ENCODE measurements at places on chromosomes 5 and 9.

GRCh38 chr9:113403646-113404045, 2.6 kb upstream of the ALAD start:
- peak; percentile 9 for DNase-seq

- DNase-seq: no peak
Measured at GRCh38 chr5:14115323-14115895, 27.7 kb upstream of the TRIO start.

DNA sequence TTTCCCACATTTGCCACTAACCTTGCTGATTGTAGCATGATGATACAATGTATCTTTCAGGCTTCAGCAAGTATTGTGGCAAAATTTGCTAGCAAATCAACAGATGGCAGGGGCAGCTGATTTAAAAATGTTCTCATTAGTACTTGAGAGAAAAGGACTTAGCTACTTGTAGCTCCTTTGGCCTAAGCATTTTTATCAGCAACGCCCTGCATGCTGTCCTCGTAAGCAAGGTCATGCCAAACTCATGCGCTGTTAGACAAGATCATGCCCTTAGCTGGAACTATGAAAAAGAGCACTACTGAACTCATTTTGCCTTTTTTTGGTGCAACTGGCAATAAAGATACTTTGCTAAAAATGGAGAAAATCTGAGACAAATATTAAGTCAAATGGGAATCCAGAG, 197.1 kb downstream of the ICE1 start:
- DNase-seq: no peak

GRCh38 chr5:45578270-45578669, 117.9 kb downstream of the HCN1 start:
- DNase-seq: no peak

DNA sequence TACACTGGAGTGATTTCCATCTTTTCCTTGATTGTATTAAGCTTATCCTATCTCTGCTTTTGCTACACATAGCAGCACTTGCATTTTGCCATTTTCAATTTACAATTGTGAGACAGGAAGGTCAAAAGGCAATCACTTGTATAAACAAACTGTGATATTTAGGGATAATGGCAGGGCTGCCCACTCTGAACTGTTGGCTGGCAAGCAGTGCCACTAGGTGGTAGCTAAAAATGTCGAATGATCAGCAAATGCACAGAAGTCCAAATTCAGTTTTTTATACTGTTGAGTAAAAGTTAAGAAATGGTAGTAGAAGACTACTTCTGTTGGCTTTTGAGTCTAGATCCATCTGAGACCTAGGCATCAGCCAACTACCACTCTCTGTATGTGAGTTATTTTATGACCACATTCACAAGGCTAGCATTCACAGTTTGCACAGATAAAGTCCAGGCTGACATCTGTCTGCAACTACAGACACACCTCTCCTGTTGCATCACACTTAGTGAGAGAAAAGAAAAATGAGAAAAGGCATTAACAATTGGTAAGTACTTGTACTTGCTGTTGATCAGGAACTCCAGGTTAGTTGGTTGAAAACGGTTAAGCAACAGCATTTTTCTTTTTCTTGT, 108.8 kb upstream of the ASTN2 start:
- DNase-seq: no peak

GRCh38 chr5:141100243-141100805, at the start of gene PCDHB3:
Gene PCDHB3, plus strand, starts transcription at chr5:141100473. Its CDS starts 177 bp downstream, at chr5:141100650.
- peak; percentile 41 for DNase-seq

- DNase-seq: peak; percentile 49
Measured at GRCh38 chr5:140073296-140073695, 30.2 kb upstream of the NRG2 start.

DNA sequence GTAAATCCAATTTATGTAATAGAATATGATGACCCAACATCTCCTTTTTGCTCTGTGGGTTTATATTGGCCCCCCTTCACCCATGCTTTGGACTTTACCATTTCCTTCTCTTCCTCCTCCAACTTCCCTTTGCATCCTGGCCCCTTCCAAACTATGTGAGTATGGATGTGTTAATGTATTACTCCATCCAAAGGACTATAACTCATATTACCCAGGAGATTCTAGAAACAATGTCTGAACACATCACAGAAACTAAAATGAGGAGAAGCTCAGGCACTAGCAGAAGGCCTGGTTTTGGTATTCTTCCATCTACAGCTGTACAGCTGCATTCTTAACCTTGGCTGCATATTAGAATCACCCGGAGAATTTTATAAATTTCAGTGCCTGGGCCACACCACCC, 110.7 kb downstream of the PDE4D start:
- no peak for DNase-seq

DNA sequence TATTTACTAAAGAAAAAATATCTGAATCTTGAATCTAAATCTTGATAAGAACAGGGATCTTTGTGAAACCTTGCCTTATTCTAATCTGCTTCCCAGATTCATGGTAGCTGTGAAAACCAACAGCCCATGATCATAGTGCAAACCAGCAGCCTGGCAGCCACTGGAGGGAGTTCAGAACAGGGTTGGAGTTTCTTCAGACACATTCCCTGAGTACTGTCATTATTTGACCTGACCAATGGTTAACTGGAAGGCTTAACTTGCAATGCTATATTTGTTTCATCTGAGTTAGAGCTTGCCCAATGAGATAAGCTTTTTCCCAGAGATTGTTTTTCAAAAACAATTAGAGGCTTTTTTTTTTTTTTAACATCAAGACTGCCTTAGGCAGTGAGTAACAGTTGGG, 47.8 kb downstream of the LOX start:
- DNase-seq: peak; percentile 31

- DNase-seq: no peak
Measured at GRCh38 chr9:34346873-34347799, 17.8 kb downstream of the NUDT2 start.

- DNase-seq: no peak
Measured at GRCh38 chr9:130008538-130008937, 34.5 kb downstream of the FNBP1 start.

GRCh38 chr5:119070578-119070827, 384 bp upstream of the DMXL1 start:
- DNase-seq: no peak

DNA sequence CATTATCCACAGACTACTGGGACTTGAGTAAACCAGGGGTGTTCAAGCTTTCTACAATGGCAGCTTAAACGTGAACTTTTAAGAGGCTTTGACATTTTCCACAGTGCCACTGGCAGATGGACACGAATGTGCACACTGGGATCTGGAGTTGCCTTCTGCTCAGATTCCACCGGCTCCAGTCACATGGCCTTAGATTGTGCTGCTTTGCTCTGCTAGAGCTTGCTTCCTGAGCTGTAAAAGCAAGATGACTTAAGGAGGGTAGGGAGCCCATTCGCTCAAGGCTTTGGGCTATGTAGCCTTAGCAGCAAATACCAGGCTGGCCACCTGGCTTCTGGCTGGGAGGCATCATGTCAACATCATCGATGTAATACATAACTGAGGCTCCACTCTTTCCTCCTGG, 436.9 kb downstream of the MED10 start:
- no peak for DNase-seq

- DNase-seq: no peak
Measured at GRCh38 chr5:1214936-1215220, 10.3 kb upstream of the SLC6A18 start.

DNA sequence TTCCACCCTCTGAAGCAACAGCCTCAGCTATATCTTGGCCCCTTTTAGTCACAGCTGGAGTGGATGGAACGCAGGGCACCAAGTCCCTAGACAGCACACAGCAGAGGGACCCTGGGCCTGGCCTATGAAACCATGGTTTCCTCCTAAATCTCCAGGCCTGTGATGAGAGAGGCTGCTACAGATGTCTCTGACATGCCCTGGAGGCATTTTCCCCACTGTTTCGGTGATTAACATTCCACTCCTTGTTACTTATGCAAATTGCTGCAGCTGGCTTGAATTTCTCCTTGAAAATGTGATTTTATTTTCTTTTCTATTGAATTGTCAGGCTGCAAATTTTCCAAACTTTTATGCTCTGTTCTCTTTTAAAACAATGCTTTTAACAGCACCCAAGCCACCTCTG, 384.8 kb downstream of the PRR16 start:
- no peak for DNase-seq

- DNase-seq: peak; percentile 89
Measured at GRCh38 chr5:115985802-115986757, 23.8 kb downstream of the LVRN start.

DNA sequence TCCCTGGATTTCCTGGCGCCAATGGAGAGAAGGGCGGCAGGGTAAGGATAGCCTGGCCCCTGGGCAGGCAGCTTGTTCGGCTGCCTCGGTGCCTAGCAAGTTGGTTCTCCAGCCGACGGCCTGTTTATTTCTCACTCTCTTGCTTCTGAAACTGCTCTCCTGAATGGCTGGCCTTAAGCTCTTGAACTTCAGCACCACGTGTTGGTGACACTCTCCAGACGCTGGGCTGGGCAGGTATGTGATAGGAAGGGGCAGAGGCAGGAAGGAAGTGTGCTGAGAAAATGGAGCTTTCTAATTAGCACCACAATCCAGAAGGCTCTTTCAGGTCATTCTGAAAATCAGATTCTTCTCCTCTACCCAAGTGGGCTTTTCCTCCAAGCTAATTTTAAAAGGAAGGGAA, 91.4 kb upstream of the FCN2 start:
- DNase-seq: peak; percentile 35

DNA sequence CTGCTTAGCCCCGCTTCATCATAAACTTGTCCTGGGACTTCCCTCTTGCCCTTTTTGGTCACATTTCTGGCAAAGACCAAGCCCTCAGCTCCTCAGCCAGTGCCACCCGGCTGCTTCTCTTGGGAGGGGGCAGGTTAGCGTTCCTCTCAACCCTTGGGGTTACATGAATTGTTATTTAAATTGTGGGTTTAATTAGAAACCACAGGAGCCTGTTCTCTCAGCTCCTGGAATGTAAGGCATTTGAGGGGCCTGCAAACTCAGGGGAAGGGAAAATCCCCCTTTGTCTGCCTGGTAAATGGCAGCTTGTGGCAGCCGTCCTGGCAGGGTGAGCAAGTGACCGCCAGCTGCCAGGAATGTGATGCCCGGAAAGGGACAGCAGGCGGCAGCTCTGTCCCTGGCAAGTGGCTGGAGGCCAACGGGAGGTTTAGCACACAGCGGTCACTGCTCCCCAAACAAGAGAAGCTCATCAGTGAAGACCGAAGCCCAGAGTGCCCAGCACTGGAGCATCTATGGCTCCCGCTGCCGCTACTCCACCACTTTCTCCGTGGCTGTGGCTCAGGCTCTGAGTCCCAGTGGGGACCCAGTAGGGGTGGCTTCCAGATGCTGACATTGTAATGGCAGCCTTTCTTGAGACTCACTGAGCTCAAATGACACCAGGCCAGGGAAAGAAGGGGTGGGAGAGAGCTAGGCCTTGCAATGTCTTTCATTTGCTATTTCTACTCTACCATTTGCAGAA, 51.7 kb downstream of the SHB start:
- peak; percentile 48 for DNase-seq

DNA sequence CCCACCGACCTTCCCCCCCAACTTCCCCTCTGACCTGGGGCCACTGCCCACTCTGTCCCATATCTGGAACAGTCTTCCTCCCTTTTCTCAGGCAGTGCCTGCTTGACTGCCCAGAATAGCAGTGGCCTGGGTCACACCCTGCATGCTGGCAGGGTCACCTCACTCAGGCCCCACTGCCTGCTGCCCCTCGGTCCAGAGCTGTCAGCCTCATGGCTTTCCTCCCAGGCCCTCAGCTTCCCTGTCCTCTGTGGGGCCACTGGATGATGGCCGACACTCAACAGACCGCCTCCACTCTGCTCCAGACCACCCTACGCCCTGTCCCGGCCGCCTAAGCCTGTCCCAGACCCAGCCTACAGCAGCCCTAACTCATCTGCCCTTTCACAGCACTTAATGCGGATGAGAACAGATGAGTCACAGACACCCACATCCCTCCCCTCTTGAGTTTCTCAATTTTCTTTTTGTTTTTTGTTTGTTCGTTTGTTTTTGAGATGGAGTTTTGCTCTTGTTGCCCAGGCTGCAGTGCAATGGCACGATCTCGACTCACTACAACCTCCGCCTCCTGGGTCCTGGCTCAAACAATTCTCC, 5.9 kb downstream of the PNPLA7 start:
- peak; percentile 63 for DNase-seq

GRCh38 chr9:87545858-87546257, 48.2 kb downstream of the DAPK1 start:
- peak; percentile 71 for DNase-seq

GRCh38 chr5:75710637-75711036, 6.6 kb downstream of the POC5 start:
- DNase-seq: no peak

DNA sequence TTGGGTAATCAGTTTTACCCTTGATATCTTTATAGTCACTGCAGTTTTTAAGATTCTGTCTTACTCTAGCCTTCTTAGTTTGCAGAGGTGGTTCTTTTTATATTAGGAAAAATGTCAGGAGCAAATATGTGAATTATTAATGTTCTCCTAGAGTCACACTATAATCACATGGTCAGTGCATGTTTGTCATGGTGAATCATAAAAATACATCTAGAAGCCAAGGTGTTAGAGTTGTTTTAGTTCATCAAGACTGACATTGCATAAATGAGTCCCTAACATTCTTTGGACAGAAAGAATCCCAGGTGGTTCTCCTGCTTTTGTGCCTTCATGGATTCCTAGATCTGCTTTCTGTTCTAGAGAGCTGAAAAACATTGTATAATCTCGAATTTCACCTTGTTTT, 22.9 kb downstream of the ATG10 start:
- no peak for DNase-seq

- DNase-seq: peak; percentile 39
Measured at GRCh38 chr5:15550502-15551112, 50.6 kb downstream of the FBXL7 start.

GRCh38 chr9:35907711-35908503, 1.4 kb upstream of the SPAAR start:
- peak; percentile 94 for DNase-seq

DNA sequence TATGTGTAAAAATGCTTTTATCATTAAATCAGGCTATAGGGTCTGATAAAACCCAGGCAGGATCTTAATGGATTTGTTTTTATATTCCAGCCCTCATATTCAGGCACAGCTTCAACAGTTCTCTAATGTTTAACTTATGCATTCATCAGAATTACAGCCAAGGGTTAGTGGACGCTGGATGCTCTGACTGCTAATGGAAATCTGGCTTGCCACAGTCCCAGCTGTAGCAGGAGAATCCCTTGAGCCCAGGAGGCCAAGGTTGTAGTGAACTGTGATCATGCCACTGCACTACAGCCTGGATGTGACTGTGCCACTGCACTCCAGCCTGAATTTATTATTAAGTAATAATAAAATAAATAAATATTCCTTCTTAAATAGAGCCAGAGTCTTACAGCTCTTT, 98.0 kb downstream of the SLC25A46 start:
- no peak for DNase-seq

DNA sequence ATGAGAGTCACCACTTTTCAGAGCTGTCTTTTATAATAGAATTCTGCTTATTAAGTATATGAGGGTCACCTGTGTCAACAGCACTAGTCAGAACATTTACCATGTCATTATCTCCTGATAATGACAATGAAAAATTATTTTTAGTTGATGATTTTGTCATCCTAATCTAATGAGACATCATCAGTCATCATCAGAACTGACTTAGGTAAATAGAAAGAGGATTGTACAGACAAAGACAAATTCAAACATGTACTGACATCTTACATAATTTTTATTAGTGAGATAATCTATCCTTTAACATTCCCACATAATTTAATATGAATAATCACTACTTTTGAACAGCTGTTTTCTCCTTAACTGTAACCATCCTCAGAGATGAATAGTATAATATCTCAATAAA, 22.6 kb downstream of the CDH9 start:
- no peak for DNase-seq

GRCh38 chr5:90020575-90021538, 388.7 kb downstream of the CETN3 start:
- DNase-seq: peak; percentile 95

Data from cardiac fibroblast (primary cell).